ENCODE measurements at places on chromosomes 7 and 10.

GRCh38 chr10:13973742-13974141, 357.0 kb downstream of the FRMD4A start:
- no peak for DNase-seq

- no peak for DNase-seq
These were observed 762.4 kb downstream of the REEP3 start for GRCh38 chr10:64283621-64284020.

GRCh38 chr7:94123136-94123535, 119.0 kb upstream of the BET1 start:
- no peak for DNase-seq

- DNase-seq: no peak
These were observed 9.4 kb upstream of the ZNF107 start for GRCh38 chr7:64656489-64656888.

- no peak for DNase-seq
These were observed 738.6 kb upstream of the LRRTM3 start for GRCh38 chr10:66187053-66187733.

Measured in KBM-7 (cell line).